Renal cortical epithelial cell (primary cell): ENCODE measurements at places on chromosomes 6 and 20.

DNA sequence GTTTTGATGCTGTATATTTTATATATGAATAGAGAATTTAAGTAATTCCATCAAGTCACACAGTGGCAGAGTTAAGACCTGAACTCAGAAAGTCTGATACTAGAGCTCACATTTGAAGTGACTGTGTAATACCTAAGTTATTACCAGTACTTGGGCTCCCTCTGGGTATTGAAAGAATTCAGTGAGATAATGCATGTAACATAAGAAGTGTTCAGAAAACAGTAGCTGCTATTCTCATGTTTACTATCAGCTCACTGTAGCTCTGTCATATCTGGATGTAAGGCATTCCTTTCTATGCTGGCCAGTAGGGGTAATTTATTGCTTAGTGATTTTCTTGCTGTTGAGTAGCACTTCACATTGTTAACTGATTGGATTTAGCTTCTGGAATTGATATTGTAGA, 44.6 kb downstream of the NKX2-4 start:
- peak; percentile 22 for DNase-seq

GRCh38 chr20:21936261-21936660, 230.8 kb downstream of the PAX1 start:
- DNase-seq, result no peak

GRCh38 chr20:12040261-12040660, 122.6 kb downstream of the BTBD3 start:
- DNase-seq, result no peak

GRCh38 chr20:64146301-64146935, 17.8 kb upstream of the MYT1 start:
- no peak for DNase-seq

DNA sequence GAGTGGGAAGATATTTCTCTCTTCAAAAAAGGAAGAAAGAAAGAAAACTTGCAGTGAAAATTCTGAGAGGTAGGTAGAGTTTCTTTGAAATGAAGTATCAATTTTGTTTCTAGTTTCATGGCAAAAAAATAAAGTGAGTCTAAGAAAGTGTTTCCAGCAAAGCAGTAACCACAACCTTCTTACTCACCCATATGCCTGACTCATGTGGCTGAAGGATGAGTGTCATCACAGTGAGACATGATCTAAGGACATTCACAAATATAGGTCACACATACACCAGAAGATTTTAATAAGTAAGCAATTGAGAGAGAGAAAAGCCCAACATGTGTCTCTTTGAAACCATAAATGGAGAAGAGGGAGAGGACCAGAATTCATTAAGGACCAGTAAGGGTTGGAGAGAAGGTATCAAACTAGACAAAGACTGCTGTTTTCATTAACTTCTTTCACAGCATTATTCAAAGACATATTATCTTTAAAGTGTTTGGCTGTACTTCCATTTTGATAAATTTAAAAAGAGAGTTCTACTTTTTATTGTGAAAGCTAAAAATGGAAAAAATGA, 169.5 kb downstream of the FRK start:
- peak; percentile 94 for DNase-seq

DNA sequence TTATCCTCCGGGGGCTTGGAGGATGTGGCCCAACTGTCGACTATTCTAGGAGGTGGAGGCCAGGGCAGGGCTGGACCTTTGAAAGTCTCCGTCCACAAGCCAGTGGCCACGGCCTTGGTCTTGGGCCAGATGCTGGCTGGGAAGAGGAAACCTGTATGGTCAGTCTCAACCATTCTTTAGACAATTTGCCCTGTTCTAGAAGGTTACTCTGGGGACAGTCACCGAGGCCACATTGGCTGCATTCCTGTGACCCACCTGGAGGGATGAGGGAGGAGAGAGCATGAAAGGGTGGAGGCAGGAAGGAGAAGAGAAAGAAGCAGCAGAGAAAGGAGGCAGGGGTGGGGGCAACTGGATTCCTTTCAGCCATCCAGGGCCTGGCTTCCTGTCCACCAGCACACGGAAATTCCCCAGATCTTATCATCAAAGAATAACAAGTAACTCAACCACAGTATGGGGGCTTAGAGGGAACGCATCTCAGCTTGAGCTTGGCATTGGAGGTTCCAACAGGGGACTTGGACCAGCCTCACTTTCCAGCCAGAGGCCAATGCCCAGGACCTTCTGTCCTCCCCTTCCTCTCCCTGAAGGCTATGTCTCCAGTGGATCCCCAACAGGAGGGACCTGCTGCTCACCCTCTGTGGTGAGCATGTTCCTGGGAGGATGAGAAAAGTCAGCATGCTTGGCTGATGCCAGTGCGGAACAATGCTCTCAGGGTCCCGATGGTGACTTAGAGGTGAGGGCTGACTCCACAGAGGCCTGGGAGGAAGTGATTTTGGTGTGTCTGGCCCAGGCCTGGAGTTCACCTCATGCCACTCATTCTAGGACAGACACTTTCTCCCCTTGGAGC, 30.4 kb downstream of the TGM2 start:
- peak; percentile 41 for DNase-seq

DNA sequence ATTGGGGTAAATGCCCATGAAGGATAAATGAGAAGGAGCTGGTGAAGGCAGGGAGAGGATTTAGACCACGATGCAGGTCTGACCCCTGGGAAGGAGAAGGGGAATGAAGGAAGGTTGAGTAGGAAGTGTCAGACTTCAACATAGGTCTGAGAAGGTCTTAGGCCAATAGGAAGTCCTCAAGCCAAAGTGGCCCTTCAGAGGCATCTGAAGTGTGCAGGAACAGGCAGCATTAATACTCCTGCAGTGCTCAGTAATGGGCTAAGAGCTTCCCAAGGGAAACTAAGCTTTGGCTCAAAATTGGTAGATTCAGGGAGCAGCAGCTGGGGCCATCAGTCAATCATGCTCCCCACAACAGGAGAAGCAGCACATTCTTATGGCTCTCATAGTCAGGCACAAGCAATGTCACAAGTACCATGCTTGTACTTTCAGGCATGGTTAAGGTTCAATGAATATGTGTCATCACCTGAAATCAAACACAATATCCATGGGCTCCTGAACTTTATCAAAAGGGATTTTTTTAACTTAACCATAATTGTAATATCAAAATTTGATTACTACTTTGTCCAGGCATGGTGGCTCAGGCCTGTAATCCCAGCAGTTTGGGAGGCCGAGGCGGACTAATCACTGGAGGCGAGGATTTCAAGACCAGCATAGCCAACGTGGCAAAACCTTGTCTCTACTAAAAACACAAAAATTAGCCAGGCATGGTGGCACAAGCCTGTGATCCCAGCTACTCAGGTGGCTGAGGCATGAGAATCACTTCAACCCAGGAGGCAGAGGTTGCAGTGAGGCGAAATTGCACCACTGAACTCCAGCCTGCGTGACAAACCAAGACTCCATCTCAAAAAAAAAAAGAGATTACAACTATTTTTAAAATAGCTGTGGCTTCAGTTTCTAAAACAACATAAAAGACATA, 9.9 kb downstream of the RALGAPA2 start:
- no peak for DNase-seq

DNA sequence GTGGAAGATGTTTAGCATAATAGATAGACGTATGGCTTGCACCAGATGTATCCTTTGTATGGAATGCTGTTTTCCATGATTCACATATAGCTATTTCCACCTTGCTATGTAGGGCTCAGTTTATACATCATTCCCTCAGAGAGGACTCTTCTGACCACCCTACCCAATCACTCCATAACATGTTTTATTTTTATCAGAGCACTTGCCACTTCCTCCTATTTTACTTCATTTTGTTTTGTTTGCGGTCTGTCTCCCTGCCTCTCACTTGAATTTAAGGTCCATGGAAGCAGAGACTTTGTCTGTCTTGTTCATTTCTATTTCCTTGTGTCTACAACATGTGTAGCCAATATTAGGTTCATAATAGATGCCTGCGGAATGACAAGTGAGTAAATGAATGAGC, 266.9 kb upstream of the CITED2 start:
- DNase-seq, result no peak

DNA sequence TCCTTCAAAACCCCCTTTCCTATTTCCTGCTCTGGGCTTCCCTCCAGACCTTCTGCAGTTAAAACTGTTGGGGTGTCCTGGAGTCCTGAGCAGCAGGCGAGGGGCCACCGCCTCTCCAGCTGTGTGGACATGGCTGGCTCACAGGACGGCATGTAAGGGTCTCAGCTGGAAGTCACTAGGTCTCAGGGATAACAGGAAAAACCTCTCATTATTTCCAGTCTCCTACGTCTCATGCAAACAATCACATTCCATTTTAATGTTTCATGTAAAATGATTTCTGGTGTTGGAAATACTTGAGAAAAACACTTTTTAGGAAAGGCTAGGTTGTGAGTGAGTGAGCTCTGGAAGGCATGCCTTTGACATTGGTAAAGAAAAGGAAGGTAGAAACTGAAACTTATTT, 158.7 kb downstream of the SCML4 start:
- DNase-seq, result no peak
